ENCODE measurements at places on chromosomes 3 and 15.

DNA sequence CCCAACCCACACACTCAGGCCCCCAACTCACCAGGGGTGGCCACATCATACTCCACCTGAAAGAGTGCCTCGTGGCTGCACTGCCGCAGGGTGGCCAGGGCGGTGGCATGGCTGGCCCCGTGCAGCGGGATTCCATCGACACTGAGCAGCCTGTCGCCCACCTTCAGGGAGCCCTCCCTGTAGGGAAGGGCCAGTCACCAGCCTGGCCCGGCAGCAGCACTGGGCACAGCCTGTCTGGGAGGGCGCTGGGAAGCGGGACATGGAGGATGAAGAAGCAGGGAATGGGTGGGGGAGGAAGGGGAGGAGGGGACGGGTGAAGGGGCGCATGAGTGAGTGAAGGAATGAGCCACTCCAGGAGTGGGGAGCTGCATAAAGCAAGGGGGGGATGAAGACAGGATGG, 18.5 kb downstream of the GRIP2 start:
- DNase-seq: no peak

- DNase-seq: no peak
These were observed 484 bp downstream of the CNTN4 start for GRCh38 chr3:2099028-2099671.

GRCh38 chr3:46573701-46574100, 7.6 kb upstream of the LRRC2 start:
- DNase-seq: no peak

DNA sequence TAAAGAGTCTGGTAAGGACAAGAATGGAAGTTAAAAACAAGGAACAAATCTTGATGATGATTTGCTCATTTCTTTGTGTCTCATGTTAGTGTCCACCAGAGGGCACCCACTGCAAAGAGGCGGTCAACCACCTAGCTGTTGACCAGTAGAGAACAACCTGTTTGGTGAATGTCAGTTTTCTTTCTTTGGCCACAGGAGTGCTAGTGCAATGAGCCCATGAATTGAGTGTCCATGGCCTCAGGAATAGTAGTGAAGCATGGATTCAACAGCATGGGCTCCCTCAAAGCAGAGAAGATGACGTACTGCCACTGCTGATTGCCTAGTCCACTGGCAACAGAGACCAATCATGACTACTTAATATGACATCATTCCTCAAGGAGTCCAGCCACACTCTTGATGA, 10.7 kb upstream of the CNTN6 start:
- DNase-seq: no peak

GRCh38 chr15:81101894-81102815, 31.9 kb upstream of the CFAP161 start:
- no peak for DNase-seq

GRCh38 chr3:156976933-156977332, 150.8 kb downstream of the LEKR1 start:
- no peak for DNase-seq

DNA sequence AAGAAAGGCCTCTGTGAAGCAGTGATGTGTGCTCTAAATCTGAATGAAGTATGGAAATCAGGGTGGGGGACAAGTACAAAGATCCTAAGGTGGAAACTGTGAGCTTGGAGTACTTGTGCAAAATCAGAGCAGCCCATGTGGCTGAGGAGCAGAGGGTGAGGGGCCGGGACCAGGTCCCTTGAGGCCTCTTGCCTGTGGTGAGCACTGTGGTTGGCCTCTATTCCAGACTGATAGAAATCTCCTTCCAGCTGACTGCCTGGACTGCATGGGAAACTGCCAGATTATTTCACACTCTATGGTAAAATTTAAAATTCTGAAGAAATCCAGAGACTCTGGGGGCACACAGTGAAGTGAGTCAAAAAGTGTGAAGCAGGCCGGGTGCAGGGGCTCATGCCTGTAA, 81.4 kb downstream of the TM4SF4 start:
- DNase-seq: no peak

- DNase-seq: no peak
These were observed 72.8 kb downstream of the CPN2 start for GRCh38 chr3:194278186-194278845.

DNA sequence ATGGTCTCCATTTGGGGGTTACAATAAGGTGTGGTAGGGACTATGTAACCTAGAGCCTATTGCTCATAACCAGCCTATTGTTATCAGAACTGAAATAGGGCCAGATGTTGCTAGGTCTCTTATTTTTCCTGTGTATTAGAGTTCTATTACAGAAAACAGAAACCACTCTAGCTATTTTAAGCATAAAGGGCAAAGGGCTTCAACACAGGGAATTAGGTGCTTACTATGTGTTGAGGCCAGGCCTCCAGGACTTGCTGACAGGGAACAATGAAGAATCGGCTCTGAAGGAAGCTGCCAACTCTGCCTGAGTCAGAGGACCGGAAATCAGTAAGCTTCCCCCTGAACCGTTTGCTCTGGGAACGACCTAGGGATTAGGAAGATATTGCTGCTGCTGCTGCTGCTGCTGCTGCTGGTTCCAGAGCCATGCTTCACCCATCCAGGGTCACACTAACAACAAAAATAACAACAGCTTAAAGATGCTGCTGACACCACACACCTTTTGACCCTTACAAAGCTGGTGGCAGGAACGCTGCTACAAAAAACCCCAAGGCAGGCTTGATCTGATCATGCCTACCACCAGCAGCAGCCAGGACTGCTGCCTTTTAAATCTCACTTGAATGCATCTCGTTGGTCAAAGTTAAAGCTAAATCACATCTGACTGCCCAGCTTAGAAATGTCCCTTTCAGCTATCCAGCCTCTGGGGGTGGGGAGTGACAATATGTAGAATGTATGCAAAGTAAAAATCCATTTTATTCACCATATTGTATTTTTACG, 276.9 kb upstream of the IL12A start:
- no peak for DNase-seq

- no peak for DNase-seq
These were observed 34.4 kb downstream of the GLCE start for GRCh38 chr15:69194854-69195253.

DNA sequence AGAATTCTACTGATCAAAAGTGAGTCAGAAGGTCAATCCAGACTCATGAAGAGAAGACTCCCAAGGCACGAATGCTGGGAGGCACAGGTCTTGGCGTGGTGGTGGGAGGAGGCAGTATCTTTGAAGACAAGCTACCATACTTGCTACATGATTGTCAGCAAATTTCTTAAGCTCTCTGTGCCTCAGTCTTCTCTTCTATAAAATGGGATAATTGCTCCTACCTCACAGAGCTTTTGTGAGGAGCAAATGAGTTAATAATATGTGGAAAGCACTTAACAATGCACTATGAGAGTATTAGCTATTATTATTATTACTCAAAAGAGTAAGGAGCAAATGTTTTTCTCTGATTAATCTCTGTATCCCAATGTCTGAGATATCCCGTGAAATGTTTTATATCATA, 36.2 kb downstream of the EHD4 start:
- no peak for DNase-seq

DNA sequence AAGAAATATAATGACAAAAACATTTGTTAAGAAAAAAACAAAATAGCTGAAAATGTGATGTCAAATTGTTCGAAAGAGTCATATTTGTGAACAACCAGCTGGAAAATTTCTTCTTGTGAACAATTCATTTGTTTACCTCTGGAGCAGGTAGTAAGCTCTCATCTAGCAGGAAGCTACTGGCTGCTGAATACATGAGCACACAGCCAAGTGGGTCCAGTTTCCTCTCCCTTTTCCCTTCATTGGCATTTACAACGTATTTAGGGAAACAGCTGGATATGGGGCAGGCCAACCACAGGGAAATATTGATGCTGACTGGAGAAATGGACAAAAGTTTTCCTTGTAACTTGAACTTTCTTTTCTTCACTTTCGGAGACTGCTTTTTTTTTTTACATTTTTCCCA, 1354.7 kb upstream of the EPHA6 start:
- no peak for DNase-seq

DNA sequence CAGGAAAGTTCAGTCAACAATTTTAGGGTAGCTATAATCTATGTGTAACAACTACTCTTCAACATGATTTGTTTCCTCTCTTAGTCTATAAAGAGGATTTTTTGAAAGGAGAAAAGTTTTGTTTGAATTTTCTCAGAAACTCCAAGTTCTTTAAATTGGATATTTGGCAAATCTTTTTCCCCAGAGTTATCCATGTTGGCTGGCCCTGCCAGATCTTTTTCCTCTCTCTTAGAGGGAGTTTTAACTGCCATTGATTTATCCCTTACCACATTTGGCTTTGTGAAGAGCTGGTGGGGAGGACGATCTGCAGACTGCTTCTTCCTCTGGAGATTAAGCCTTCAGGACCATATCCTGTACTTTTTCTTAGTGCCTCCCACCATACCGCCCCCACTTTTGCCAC, 64.9 kb upstream of the ROPN1 start:
- DNase-seq: no peak

- no peak for DNase-seq
These were observed 455.3 kb upstream of the NR2F2 start for GRCh38 chr15:95875121-95875643.

- DNase-seq: no peak
These were observed 31.8 kb upstream of the ANP32A start for GRCh38 chr15:68852461-68852860.

GRCh38 chr3:104297617-104298016, 1069.1 kb upstream of the ALCAM start:
- no peak for DNase-seq

GRCh38 chr3:16304061-16305010, 39.3 kb downstream of the OXNAD1 start:
- no peak for DNase-seq

GRCh38 chr3:157408499-157409149, 28.0 kb upstream of the PTX3 start:
- DNase-seq: no peak

DNA sequence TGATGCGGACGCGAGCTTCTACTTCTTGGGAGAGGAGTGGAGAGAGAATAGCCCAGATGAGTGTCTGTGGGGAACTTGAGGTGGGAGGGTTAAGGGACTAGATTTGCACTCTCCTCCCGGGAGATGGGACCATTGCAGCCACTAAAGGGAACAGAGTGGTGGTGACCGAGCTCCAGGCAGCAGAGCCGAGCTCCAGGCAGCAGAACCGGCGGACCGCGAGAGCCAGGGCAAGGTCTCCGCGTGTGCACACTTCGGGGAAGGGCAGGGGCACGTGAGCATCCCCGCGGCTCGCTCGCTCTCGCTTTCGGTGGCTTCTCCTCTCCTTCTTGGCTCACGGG, 1.1 kb downstream of the IGDCC3 start:
- no peak for DNase-seq

- no peak for DNase-seq
These were observed 88.1 kb downstream of the ADAMTS17 start for GRCh38 chr15:100253640-100254039.

DNA sequence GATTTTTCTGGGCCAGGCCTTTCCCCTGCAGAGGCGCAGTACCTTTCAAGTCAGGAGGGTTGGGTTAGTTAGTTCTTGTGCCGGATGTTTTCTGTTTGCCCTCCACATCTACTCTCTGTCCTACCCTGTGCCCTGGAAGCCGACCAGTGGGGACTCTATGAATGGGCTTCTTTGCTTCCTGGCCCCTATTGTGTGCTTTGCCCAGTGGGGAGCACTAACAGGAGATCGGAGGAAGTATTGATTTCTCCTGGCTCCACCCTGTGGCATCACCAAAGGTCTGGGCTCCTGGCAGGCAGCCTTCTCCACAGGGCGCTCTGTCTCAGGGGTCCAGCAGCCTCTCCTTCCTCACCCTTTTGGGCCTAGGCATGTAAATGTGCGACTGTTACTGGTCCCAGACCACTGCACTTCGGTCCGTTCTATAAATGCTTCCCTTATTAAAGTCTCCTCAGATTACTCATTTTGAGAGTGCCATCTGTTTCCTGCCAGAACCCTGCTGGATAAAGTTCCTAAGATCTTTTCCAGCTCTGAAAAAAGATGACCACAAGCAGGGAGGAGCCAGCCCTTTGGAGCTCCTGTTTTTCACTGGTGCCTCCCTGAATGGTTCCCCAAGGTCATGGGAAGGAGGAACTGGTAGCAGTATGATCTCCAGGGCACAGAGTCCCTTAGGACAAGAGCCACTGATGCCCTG, 44.5 kb downstream of the CTDSPL start:
- DNase-seq: no peak

DNA sequence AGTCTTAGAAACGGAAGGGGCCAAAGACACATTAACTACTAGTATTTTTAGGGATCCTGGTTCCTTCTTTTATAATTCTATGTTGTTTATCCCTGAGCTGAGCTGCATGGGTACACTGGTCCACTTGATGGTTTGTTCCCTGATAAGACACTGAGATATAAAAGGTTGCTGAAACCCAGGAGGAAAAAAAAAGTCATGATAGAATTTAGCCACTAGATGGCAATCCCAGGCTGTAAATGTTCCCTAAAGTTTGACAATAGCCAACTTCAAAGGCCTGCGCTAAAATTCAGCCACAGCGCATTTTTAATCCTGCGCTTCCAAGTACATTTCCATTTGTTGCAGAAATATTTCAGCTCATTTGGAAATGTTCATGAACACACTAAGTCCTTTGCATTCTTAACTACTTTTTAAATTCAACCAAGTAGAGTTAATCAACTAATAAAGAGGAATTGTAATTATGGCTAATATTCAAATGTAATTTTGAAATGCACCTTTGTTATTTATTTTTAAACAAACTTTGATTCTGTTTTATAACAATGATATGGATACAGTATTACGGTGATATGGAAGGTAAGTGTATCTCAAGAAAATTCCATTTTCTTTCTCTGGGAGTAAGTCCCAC, 249.3 kb upstream of the FEZF2 start:
- no peak for DNase-seq

- no peak for DNase-seq
These were observed 981.2 kb downstream of the NSUN3 start for GRCh38 chr3:95044101-95044500.

- no peak for DNase-seq
These were observed 79.1 kb upstream of the TUSC7 start for GRCh38 chr3:116630494-116630893.

GRCh38 chr15:68797191-68797590, 23.5 kb downstream of the ANP32A start:
- DNase-seq: no peak

DNA sequence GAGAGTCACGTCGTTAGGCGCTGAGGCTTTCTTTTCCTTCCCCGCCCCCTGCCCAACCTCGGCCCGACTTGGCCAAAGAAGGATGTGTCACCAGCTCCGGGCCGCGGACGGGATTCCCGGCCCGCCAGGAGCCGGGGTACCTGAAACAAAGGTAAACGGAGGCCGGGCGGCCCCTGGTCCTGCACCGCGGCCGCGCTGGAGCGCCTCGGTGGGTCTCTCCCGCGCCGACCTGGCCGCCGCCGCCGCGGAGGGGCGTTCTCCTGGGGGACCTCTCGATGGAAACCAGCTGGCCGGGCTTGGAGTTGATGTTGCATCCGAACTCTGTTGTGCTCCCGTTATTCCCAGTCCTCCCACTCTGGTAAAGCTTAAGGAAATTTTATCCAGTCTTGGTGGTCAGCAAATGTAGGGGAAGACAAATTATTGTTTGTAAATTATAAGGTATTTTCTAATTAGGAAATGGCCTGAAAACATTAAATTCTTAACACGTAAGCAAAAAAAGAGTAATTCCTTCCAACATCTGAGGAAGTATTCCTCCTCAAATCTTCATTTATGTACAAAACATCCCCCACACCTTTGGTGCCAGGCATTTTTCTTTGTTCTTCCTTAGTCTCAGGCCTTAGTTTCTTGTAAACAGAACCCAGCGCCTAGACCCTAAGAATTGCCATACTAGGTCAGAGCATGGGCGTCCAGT, 888 bp downstream of the PPP2R3A start:
- no peak for DNase-seq
